ENCODE measurements at places on chromosomes 3 and 15. TPM values are rescaled to one million over a fixed set of nuclear protein-coding genes. Genes with fewer than 3 reads are reported as not detected.

The IQCF2 gene
- polyA plus RNA-seq = not detected

- no peak overlapping the region for H3K27ac ChIP-seq
- H3K4me1 ChIP-seq = no peaks in the 10 kb centered on the region
- no peaks in the 10 kb centered on the region for H3K36me3 ChIP-seq
- no peaks in the 10 kb centered on the region for H3K27me3 ChIP-seq
- DNase-seq = no peak
Observed at GRCh38 chr3:2697589-2697988, 412.6 kb downstream of the IL5RA start.

DNA sequence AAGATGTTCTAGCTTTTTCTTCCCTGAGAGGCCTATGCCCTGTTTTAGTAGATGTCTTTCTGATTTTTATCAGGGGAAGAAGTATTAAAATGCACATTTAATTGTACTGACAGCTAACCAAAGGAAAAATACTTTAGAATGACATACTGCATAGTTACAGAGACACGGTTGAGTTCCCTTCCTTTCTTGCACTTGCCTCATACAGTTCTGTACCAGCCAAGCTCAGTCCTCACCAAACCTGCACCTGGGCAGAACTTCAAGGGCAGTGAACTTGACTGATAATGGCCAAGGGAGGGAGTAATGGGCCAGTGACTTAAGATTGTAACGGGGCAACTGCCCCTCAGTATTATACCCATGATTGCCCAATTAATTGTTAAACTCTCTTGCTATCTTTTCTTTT, 34.1 kb upstream of the RASGRP1 start:
- DNase-seq = no peak
- H3K27me3 ChIP-seq = no peaks in the 10 kb centered on the region
- no peaks in the 10 kb centered on the region for H3K36me3 ChIP-seq
- no peaks in the 10 kb centered on the region for H3K4me1 ChIP-seq
- no peak overlapping the region for H3K27ac ChIP-seq
- no peak overlapping the region for H3K4me3 ChIP-seq

DNA sequence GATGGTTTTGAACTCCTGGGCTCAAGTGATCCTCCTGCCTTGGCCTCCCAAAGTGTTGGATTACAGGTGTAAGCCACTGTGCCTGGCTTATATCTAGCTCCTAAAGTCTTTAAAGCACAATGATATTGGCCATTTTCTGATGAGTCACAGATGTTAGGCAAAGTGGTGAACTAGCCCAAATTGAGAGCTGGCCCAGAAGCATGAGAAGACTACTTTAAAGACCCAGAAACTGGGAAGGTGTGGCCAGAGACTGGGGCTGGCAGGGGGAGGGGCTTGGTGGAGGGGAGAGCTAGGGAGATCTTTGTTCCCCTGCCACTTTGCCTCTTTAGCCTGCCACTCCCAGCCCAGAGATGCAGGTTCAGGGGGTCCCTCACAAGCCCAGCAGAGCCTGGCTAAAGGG, 21.6 kb downstream of the CHRNA3 start:
- no peak overlapping the region for H3K27ac ChIP-seq
- H3K4me1 ChIP-seq = no peaks in the 10 kb centered on the region
- no peak for DNase-seq
- no peaks in the 10 kb centered on the region for H3K27me3 ChIP-seq
- H3K36me3 ChIP-seq = no peaks in the 10 kb centered on the region

The BOC gene
- polyA plus RNA-seq = 1.7 TPM

- no peaks in the 10 kb centered on the region for H3K4me1 ChIP-seq
- no peak for DNase-seq
Observed at GRCh38 chr3:5466717-5467116, 279.2 kb downstream of the EDEM1 start.

The P2RY14 gene
- polyA plus RNA-seq = 1.8 TPM

- no peak overlapping the region for H3K4me3 ChIP-seq
- H3K4me1 ChIP-seq = no peaks in the 10 kb centered on the region
- H3K36me3 ChIP-seq = no peaks in the 10 kb centered on the region
- no peak for DNase-seq
Observed at GRCh38 chr3:77411334-77411733, 371.4 kb downstream of the ROBO2 start.

DNA sequence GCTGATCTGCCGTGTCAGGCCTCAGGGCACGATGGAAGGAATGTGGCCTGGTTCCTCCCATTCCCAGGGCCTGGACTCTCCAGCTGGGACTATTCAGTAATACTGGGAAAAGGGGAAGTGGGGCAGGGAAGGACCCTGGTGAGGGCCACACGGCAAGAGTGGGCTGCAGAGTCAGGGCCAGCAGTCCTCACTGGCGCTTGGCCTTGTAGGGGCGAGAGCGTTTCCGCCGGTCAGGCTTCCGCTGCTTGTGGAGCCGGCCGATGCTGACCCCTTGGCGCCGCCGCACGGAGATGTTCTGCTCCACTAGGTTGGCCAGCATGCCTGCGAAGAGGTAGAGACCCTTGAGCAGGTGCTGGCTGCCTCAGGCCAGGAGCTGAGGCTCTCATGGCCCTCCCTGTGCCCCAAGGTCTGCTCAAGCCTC, 42.8 kb downstream of the SEMA3G start:
- H3K27ac ChIP-seq = no peak overlapping the region
- H3K27me3 ChIP-seq = no peaks in the 10 kb centered on the region
- H3K36me3 ChIP-seq = peaks cover 100% of the 10 kb centered on the region

DNA sequence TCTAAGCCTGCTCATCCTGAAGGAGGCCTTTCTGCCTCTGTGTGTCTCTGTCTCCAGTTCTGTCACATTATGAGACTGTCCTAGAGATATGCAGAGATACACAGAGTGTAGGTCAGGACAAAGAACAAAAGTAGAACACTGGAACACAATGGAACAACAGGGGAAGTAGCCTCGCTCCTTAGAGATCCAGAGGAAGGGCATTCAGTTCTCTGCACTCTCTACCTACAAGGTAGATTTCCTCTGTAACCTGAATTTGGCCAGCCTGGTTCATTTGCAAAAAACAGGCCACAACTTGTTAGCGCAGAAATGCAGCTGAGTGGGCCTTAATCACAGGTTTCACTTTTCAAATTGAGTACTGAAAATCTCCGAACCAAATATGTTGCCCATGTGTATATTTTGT, 19.4 kb downstream of the NEK10 start:
- H3K27me3 ChIP-seq = no peaks in the 10 kb centered on the region
- H3K36me3 ChIP-seq = no peaks in the 10 kb centered on the region
- peaks cover 17% of the 10 kb centered on the region for H3K4me1 ChIP-seq
- no peak overlapping the region for H3K27ac ChIP-seq

DNA sequence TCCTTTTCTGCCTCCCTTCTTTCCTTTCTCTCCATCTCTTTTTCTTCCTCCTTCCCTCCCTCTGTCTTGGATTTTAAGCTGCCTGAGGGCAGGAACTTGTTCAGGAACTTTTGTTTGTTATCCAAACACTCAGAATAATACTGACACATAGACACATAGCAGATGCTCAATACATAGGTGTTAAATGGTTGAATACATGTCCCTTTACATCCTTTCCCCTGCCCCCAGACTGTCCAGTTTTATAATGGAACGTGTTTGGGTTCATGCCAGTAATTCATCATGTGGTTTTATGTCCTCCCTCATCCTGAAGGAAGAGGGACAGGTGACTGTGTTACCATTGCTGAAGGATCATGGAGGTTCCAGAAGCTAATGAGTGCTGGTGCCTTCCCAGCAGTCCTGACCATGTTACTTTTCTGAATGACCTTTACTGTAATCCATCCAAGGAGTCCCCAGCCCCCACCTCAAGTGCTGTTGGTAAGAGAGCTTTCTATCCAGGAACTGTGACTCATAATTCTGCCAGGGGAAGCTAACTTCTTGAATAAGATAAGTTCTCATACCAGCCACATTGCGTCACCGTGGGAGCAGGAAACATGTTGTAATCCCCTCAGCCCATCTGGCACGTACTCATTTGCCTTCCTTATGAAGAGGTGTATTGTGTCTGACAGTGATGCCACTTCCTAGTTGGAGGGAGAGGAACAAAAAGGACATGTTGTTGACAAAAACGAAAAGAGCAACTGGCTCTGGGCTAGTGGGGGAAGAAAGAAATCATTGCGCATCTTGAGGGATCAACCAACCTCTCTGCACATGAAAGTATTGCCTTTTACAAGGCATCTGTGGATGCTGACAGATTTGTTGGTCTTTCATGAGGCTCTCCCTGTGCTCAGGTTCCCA, 52.4 kb downstream of the IL1RAP start:
- DNase-seq = peak; percentile 86
- H3K27ac ChIP-seq = peak overlapping the region; percentile 84
- no peaks in the 10 kb centered on the region for H3K27me3 ChIP-seq
- no peak overlapping the region for H3K4me3 ChIP-seq
- H3K4me1 ChIP-seq = peaks cover 18% of the 10 kb centered on the region

The TPRG1 gene
- polyA plus RNA-seq = 0.90 TPM

- no peak overlapping the region for H3K4me3 ChIP-seq
- peaks cover 3% of the 10 kb centered on the region for H3K4me1 ChIP-seq
- no peak overlapping the region for H3K27ac ChIP-seq
- no peaks in the 10 kb centered on the region for H3K27me3 ChIP-seq
- peak; percentile 7 for DNase-seq
- no peaks in the 10 kb centered on the region for H3K36me3 ChIP-seq
Observed at GRCh38 chr15:75631935-75632334, 6.4 kb upstream of the SNUPN start.

DNA sequence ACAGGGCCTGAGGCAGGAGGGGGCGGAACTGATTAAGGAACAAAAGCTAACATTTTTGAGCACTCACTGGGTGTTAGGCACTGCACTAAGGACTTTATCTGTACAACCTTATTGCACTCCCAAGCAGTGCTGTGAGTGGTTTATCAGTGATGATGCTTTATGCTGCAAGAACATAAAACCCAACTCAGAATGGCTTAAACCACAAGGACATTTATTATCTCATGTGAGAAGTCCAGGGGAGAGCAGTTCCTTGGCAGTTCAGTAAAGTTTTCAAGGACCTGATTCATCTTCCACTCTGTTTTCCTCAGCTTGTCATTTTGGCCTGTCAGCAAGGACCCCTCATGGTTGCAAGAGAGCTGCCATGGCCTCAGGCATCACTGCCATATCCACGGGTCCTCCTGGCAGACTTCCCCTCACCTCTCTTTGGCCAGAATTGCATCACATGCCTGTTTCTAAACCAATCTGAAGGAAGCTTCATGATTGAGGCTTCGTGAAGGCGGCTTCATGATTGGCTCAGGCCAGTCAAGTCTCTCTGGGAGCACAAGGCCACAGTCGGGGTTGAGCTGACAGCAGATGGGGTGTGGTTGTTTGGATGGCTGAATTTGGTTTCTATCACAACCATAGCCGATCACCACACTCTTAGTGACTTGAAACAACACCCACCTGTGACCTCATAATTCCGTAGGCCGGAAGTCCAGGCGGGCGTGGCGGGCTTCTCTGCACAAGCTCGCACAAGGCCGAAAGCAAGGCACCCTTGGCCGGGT, 15.8 kb downstream of the EFCC1 start:
- peaks cover 67% of the 10 kb centered on the region for H3K4me1 ChIP-seq
- no peak overlapping the region for H3K4me3 ChIP-seq
- H3K36me3 ChIP-seq = no peaks in the 10 kb centered on the region
- H3K27me3 ChIP-seq = no peaks in the 10 kb centered on the region
- DNase-seq = peak; percentile 91

GRCh38 chr15:57920911-57921310, 144.6 kb downstream of the ALDH1A2 start:
- H3K27ac ChIP-seq = no peak overlapping the region
- no peak overlapping the region for H3K4me3 ChIP-seq
- peaks cover 14% of the 10 kb centered on the region for H3K4me1 ChIP-seq
- no peak for DNase-seq
- no peaks in the 10 kb centered on the region for H3K36me3 ChIP-seq

DNA sequence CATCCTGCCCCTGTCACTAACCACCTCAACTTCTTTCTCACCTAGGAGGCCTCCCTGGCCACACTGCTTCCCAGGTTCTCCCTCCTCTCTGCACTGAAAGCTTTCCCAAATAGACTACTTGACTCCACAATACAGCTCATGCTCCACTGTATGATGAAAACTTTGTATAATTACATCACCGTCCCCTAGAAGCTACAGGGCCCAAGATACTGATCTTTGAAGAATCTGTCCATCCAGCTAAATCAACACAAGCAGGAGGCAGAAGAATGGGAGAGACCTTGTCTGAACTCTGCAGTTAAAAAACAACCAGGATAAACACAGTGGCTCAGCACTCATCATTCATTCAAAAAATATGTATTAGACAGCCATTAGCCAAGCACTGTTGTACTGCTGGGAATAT, 26.4 kb upstream of the RPS17 start:
- no peak for DNase-seq
- H3K4me3 ChIP-seq = no peak overlapping the region
- no peaks in the 10 kb centered on the region for H3K27me3 ChIP-seq
- H3K27ac ChIP-seq = no peak overlapping the region
- no peaks in the 10 kb centered on the region for H3K36me3 ChIP-seq
- H3K4me1 ChIP-seq = no peaks in the 10 kb centered on the region

The VIPR1 gene
- polyA plus RNA-seq = 5.3 TPM

DNA sequence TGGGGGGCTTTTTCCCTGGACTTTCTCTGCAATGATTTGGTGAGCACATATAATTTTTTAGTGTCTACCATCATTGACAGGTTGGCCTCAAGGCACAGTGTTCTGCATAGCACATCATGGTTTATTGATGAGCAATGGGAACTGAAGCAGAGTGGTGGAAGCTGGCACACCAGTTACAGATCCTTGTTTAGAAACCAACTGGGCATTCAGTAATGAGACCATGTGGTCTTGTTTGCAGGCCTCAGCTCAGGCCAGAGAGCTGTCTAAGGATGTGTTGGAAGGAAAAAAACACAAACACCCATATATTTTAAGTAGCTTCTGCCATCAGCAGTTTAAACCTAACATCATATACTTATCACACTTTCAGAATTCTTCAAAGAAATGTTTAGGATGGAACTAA, 610.6 kb downstream of the ROBO1 start:
- H3K36me3 ChIP-seq = no peaks in the 10 kb centered on the region
- H3K27me3 ChIP-seq = no peaks in the 10 kb centered on the region
- H3K4me1 ChIP-seq = no peaks in the 10 kb centered on the region

GRCh38 chr3:165211721-165212120, 15.5 kb upstream of the SLITRK3 start:
- no peak overlapping the region for H3K4me3 ChIP-seq
- no peaks in the 10 kb centered on the region for H3K4me1 ChIP-seq
- DNase-seq = no peak
- H3K27ac ChIP-seq = no peak overlapping the region
- no peaks in the 10 kb centered on the region for H3K36me3 ChIP-seq

The TMEM266 gene
- polyA plus RNA-seq = 1.3 TPM

Data from spleen (tissue), 13 donors.